Activated CD8-positive, alpha-beta T cell treated with anti-CD3 and anti-CD28 coated beads for 36 hours (primary cell): ENCODE measurements at places on chromosomes 3 and 15. TPM values are rescaled to one million over a fixed set of nuclear protein-coding genes. Genes with fewer than 3 reads are reported as not detected.
A peak's percentile ranks its signal among the peaks of the same experiment; 100 is the strongest.

Gene GOLGA8S
- 0.16 TPM for total RNA-seq

Gene COMMD4
- 67.1 TPM for total RNA-seq

Gene PARP6
- 48.7 TPM for total RNA-seq

Gene P2RY14
- 0.51 TPM for total RNA-seq

Gene AADAC
- not detected for total RNA-seq

- DNase-seq: no peak
Measured at GRCh38 chr3:121223116-121223515, 315.1 kb downstream of the STXBP5L start.

DNA sequence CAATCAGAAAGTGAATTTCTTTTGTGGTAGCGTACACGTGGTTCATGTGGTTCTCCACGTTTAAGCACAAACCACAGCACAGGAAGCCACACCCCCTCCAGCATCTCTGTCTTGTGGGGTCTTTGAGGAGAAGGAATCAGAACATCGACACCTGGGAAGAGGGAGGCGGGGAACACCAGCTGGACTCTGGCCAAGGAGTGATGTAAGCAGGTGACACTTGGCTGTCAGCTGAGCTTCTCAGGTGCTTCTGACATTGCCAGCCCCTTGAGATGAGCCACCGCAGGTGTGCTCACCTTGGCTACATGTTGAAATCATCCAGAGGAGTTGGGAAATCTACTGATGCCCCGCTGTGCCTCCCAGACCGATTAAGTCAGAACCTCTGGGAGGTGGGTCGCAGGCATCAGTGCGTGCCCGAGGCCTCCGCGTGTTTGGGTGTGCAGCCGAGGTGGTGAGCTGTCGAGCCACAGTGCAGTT lies 85.0 kb downstream of the FAM81A start:
- peak; percentile 62 for DNase-seq

DNA sequence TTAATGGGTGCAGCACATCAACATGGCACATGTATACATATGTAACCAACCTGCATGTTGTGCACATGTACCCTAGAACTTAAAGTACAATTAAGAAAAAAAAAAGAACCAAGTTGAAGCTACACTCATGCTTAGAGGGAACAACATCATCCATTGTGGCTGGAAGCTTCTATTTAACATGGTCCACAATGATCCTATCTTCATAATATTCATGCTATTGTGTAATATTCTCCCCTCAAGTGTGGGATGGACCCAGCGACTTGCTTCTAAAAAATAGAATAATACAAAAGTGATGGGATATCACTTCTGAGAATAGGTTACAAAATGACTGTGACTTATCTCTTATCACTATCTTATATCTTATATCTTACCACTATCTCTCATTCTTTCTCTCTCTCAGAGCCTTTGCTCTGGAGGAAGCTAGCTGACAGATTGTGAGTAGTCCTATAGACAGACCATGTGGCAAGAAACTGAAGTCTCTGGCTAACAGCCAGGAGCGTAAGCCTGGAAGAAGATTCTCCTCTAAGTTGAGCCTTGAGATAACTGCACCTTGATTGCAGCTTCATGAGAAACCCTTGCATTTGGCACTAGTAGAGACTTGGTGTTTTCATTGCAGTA lies 198.5 kb upstream of the MRPL3 start:
- no peak for DNase-seq

DNA sequence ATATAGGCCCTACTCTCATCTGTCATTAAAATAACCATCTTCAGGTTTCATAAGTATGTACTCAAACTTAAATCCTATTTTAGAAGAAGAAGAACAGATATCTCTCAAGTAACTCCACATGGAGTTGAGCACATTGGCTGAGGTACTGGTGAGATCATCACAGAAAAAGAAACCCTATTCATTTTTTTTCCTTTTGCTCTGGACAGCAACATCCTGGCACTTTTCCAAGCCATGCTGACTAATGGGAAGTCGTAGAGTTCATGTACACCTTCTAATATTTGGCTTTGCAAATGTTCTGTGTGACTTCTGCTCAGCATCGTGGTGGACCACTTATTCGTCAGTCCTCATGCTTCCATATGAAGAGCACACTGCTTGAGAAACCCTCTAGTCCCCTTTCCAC lies 336.0 kb upstream of the KCNH8 start:
- no peak for DNase-seq

DNA sequence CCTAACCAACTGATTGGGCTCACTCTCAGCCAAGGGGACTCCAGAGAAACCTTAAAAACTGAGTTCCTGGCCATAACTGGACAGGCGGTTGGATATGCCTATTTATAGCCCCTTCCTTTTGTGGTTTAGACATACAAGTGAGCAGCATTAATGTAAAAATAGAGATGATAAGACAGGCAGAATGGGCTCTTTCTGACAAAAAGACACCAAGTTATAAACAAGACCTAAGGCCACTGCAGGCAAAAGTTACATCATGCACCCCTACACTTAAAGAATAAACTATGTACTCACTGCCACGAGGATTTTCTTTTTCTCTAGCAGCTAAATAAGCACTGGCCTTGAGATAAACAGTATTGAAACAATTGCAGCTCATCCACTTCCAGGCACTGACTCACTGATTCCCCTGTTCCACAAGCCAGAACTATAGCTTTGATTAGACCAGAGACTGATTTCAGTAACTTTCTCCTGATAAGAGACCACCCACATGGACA lies 30.1 kb downstream of the SUCNR1 start:
- no peak for DNase-seq

GRCh38 chr3:100340527-100340926 lies 6.0 kb downstream of the NIT2 start:
- no peak for DNase-seq

DNA sequence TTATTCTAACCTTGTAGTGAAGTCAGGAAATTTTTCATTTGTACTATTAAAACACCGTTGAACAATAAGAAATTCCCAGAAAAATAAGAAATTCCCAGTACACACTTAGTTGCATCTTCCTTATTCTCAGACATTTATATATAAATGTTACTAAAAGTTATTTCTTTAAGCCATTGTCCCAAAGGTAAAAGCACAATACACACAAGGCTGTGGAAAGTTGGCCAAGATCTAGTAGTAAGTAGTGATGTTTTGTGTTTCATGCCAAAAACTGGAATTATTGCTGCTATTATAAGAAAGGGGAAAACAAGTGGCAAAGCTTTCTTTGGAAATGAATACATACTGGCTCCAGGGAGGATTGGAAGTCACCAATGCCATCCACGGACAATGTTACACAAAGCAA lies 802.5 kb upstream of the DPPA4 start:
- no peak for DNase-seq

- DNase-seq: no peak
Measured at GRCh38 chr15:76996076-76996525, 1.2 kb downstream of the PSTPIP1 start.

DNA sequence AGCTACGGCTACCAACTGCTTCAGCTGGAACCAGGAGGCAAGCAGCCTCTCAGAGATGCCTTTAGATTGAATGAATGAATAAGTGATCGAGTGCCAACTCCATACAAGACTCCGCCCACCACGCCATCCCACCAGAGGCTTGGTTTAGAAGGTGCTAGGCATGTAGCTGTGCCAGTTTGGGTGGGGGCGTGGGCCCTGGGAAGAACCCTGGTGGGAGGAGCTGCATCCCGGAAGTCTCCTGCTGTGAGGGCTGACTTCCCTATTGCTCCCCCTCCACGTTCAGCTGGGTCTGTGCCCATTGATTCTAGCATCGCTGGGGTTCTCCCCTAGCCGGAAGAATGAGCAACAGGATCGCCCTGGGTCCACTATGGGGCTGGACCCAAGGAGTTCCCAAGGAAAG lies 20.9 kb downstream of the LINGO1 start:
- DNase-seq: no peak

DNA sequence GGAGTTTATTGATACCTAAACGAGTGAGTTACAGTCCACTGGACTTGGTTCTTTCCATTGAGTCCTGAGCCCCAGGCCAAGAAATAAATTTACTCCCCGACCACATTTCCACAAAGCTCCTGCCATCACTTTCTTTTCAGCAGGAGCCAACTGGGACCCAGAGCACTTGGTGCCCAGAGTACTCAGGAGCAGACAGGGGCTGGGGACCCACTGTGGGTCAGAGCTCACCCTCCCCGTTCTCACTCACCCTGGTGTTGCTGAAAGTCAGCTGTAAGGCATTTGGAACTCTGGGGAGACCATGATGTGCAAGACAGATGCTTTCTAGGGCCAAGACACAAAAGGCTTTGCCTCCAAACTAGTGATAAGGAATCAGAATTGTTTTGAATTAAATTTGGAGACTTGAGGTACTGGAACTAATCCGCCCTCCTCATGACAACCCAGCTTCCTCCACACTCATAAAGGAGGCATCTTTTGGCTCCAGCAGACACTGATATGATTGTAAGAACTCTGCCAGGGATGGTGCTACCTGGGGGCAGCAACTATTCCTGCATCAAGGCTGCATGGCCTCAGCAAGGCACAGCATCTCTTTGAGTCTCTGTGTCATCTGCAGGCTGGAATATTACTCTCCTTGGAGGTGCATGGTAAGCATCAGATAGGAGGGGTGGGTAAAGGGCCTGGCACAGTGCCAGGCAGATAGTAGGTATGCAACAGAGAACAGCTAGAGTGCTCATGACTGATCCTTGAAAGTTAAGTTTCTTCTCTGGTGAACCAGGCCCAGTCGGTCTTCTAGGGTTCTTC lies 7.3 kb upstream of the CAMK1 start:
- peak; percentile 44 for DNase-seq
